Hindlimb muscle (tissue), 1 donor: ENCODE measurements at places on chromosomes 7 and 10.

GRCh38 chr10:130044067-130045061 lies 66.3 kb downstream of the C10orf143 start:
- DNase-seq = no peak

DNA sequence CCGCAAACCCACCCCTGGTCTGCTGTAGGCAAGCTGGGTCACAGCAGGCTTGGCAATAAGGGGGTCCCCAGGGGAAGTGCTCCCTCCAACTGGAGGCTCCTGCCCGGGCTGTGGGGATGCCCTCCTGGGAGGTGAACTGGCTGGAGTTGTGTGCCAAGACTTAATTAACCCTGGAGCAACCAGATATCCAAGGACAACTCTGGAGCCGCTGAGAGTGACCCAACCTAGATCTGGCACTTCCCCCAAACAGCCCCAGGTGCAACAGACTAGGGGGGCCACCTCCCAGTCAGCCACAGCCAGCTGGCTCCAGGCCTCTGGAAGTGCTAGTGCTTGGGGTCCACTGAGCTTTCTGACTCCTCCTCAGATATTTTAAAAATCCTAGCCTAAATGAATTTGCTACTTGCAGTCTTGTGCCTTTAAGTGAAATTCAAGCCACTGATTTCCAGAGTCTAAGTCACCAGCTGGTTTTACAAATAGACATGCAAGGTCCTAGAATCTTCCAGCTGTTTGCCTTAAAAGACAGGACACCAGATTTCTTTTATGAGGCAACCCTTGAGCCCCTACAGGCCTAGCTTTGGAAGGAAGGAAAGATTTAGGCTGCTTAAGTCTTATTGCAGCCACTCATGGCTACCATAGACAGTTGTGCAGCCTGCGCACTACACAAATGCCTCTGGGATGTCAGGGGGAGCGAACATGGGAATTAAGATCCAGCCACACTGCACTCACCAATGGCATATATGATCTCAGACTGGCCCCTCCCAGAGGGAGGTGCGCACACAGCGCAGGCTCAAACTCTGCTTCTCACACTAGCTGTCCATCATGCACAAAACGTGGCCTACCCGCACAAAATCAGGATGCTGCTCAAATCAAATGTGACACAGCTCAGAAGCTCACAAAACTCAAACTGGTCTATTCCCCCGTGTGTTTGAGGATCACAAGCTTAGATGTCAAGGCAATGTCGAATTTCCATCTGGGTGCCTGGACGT lies 42.6 kb upstream of the MYL10 start:
- peak; percentile 47 for DNase-seq

GRCh38 chr7:94008537-94008936 lies 4.4 kb upstream of the BET1 start:
- DNase-seq = no peak

DNA sequence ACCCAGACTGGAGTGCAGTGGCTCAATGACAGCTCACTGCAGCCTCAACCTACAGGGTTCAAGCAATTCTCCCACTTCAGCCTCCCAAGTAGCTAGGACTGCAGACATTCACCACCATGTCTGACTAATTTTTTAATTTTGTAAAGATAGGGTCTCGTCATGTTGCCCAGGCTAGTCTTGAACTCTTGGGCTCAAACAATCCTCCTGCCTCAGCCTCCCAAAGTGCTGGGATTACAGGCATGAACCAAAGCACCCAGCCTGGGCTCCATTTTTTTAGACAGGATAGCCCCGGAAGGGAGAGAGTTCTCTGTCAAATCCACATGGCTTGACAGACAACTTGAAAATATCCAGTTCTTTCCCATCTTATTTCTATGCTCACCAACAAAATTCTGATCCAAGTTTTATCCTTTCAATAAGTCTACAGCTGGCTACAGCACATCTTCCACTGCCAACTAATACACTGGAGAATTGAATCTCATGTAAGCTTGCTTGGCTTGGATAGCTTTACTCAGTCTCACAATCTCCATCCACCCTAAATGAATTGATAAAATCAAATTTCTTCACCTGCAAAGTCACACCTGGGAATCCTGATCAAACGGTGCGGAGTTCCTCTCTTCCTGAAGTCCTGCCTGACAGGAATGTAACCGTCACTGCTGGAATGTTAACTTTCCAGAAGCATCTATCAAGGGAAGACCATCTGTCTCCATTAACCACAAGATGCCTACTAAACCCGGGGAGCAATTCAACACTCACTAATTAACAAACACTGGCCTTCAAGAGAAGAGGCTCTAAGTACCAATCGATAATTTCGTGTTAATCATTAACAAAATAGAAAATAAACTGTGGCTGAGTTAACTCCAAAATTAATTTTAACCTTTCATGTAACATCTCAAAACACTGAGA lies 239.7 kb upstream of the MKLN1 start:
- DNase-seq = no peak

- DNase-seq = no peak
Measured at GRCh38 chr7:87624628-87625027, 3.6 kb upstream of the RUNDC3B start.

DNA sequence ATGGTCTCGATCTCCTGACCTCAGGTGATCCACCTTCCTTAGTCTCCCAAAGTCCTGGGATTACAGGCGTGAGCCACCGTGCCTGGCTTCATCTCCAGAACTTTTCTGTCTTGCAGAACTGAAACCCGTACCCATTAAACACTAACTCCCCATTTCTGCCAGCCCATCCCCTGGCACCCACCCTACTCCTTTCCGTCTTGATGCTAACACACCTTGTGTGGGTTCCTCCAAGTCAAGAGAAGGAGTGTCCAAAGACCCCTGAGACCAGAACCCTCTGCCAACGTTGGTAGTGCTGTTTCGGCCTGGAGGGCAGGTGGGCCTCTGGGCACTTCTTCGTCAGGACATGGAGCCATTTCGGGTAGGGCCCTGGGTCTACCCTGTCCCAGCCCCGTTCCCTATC lies 83.6 kb downstream of the MGMT start:
- DNase-seq = no peak

GRCh38 chr7:33509206-33509605 lies 379.8 kb downstream of the BBS9 start:
- DNase-seq = no peak

- DNase-seq = no peak
Measured at GRCh38 chr10:17237915-17238444, 9.9 kb downstream of the VIM start.

DNA sequence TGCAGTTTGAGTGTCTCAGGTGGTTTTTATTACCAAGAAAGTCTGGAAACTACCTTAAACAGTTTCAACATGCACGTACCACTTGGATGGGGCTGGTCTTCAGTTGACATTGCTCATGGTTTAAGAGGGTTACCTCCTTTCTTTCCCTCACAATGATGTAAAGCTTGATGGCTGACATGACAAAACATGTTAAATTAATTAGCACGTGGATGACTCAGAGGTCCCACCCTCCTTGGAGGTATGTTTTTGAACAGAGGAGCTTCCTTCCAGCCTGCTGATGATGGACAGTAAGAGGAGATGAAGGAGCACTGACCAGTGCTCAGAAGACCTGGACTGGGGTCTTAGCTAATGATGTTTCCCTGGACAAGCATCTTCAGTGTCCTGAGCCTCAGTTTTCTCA lies 322.3 kb upstream of the PODXL start:
- DNase-seq = no peak

DNA sequence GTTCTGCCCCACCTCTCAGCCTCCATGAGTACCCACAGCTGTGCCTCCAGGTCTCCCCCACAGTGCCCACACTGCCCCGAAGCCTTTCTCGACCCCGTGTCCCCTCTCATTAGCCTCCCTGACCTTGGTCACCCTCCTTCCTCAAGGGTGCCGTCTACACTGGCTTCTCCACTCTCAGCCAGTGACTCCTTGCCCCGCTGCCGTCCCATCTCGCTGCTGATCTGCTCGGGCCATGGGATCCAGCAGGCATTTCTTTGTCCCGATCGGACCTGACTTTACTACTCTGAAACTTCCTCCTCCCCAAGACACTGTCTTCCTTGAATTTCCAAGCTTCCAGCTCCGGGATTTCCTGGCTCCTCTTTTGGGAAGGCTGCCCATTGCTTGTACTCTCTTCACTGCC lies 31.3 kb downstream of the FKBP6 start:
- no peak for DNase-seq

GRCh38 chr7:38542156-38542555 lies 89.0 kb downstream of the AMPH start:
- DNase-seq = no peak

GRCh38 chr7:108629651-108630400 lies 60.2 kb downstream of the DNAJB9 start:
- peak; percentile 64 for DNase-seq

DNA sequence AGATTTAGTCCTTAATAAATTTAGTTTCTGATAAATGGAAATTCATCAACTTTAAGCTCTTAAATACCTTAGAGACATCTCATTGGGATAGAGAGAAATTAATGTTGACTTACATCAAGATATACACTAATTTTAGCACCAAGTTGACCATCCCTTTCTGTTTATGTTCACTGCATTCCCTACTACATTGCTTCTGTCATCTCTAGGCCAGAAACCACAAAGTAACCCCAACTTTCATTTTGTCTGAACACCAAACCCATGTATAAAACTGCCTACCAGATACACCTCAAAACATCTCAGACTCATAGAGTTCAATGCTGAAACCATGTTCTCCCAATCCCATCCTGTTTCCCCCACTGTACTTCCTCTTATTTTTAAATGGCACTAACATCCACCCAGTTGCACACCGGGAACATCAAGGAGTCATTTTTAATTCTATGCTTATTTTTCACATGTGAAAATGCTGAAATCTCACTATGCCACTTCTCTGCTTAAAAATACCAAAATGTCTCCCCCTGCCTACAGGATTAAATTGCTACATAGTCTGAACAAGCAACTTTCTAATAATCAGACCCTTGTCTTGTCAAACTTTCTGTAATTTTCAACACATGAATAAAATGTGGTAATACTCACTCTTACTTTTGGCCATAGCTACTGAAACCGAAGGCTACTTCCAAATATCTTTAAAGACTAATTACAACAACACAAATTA lies 201.6 kb downstream of the SEMA3D start:
- no peak for DNase-seq

DNA sequence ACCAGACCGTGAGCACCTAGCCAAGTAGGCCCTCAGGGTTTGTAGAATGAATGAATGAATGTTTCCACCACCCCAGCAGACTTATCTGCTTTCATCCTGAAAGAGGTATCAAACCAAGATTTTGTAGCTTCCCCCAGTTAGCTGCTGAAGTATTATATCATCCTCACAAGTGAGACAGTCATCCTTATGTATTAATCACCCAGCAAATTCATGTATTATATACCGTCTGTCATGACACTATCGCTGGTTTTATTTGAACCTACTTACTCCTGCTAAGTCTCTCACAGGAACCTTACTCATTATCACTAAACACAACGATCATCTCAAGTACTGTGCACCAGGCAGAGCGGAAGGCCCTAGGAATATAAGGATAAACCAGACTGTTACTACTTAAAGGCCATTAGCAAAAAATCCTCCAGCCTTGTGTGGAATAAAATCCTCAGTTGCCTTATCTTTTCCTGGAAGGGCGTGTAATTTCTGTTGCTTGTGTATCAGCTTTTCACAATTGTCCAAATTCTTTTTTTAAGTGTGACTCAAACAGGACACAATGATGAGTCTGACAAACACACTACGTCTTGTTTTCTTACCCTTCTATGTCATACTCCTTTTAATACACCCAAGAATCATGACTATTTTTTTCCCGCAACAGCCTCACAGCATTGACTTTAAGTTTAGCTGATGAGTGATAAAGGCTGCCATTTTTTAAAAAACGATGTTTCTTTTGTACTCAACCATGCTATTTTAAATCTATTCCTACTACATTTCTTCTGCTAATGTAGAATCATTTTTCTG lies 176.1 kb upstream of the KLF14 start:
- DNase-seq = no peak

- no peak for DNase-seq
Measured at GRCh38 chr10:129107525-129107924, 359.5 kb upstream of the MGMT start.

- no peak for DNase-seq
Measured at GRCh38 chr7:66464059-66464458, 164.6 kb upstream of the KCTD7 start.

GRCh38 chr7:45919231-45919784 lies 1.8 kb downstream of the IGFBP3 start:
- peak; percentile 39 for DNase-seq

DNA sequence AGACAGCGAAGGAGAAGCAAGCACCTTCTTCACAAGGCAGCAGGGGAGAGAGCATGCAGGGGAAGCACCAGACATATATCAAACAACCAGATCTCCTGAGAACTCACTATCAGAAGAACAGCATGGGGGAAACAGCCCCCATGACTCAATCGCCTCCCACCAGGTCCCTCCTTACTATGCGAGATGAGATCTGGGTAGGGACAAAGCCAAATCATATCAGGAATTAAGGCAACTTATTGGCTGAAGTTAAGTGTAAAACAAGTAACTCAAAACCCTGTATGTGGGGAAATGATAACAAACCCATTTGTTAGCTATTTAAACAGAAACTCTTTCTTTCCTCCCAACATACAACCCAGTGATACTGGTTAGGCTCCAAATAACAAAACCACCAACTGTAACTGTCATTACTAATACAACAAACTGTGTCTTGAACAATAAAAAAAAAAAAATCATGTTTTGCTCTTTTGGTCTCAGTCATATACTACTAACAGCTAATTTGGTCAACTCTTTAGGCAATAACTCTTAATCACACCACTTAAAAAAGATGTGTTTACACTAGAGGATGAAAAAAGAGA lies 57.8 kb downstream of the MINDY3 start:
- DNase-seq = no peak

- no peak for DNase-seq
Measured at GRCh38 chr10:33459602-33460001, 125.1 kb upstream of the NRP1 start.

DNA sequence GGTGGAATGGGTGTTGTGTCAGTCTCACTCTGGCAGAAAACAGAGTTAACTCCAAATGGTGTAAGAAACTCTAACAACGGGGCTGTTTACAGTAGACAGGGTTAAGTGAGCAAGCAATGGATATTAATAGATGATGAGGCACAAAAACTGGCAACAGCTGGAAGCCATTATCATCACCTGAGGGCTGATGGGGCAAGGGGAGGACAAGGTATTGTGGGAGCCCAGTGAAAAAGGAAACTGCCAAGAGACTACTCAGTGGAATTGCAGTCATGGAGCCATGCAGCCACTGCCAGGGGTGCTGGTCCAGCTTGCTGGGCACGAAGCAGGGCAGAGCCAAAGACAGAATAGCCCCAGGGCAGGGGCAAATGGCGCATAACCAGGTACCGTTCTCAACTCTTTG lies 260.7 kb downstream of the BICC1 start:
- no peak for DNase-seq

- no peak for DNase-seq
Measured at GRCh38 chr10:51092402-51092801, 18.1 kb downstream of the PRKG1 start.

- DNase-seq = no peak
Measured at GRCh38 chr7:141123522-141123921, 49.7 kb downstream of the TMEM178B start.

DNA sequence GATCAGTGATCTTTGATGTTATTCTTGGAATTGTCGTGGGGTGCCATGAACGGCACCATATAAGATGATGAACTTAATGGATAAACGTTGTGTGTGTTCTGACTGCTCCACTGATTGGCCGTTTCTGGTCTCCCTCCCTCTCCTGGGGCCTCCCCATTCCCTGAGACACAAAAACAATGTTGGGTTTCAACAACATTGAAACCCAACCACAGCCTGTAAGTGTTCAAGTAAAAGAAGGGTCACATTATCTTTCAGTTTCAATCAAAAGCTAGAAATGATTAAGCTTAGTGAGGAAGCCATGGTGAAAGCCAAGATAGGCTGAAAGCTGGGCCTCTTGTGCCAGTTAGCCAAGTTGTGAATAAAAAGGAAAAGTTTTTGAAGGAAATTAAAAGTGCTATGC lies 19.5 kb downstream of the EN2 start:
- no peak for DNase-seq
